Natural killer cell treated with Interleukin-12 subunit alpha and Interleukin-12 subunit beta and Interleukin-15 and Interleukin-18, amount 100 ng/mL, for 72 hours (primary cell): ENCODE measurements at places on chromosomes 5 and 9. TPM values are rescaled to one million over a fixed set of nuclear protein-coding genes. Genes with fewer than 3 reads are reported as not detected.
A peak's percentile ranks its signal among the peaks of the same experiment; 100 is the strongest.

- peaks cover 39% of the 10 kb centered on the region for H3K27me3 ChIP-seq
- H3K27ac ChIP-seq: no peak overlapping the region
- H3K4me3 ChIP-seq: peak overlapping the region; percentile 27
- peaks cover 26% of the 10 kb centered on the region for H3K4me1 ChIP-seq
Measured at GRCh38 chr5:93583768-93584595, 960 bp downstream of the NR2F1 start.

- H3K4me3 ChIP-seq: no peak overlapping the region
- DNase-seq: no peak
- no peaks in the 10 kb centered on the region for H3K36me3 ChIP-seq
- H3K27me3 ChIP-seq: no peaks in the 10 kb centered on the region
Measured at GRCh38 chr5:3143382-3143781, 391.9 kb upstream of the IRX2 start.

DNA sequence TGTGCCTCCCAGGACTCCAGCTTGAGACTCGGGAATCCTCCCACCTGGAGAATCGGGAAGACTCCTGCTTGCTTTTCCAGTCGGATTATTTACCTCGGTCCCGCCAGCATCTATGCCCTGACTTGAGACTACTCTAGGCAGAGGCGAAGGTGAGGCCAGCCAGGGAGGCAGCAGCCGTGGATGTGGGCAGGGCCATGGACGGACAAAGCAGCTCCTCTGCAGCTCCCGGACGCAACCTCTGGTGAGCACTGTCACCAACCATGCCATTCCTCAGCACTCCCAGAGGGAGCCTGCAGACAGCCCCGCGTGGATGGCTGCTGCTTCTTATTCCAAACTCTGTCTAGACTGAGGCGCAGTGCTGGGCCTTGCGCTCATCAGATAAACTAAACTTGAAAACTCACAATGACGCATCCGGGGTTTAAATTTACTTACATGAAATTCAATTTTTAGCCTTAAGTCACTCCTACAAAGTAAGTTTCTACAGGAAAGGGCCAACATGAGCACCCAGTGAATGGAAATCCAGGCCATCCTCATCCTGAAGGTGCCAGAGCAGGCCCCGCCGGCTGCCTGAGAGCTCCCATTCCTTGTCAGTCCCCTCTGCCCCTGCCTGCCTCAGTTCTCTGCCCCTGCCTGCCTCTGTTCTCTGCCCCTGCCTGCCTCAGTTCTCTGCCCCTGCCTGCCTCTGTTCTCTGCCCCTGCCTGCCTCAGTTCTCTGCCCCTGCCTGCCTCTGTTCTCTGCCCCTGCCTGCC, 17.8 kb downstream of the MED10 start:
- H3K27me3 ChIP-seq: no peaks in the 10 kb centered on the region
- no peak overlapping the region for H3K4me3 ChIP-seq
- H3K36me3 ChIP-seq: no peaks in the 10 kb centered on the region
- H3K27ac ChIP-seq: no peak overlapping the region
- H3K4me1 ChIP-seq: peaks cover 4% of the 10 kb centered on the region
- no peak for DNase-seq

- H3K4me3 ChIP-seq: peak overlapping the region; percentile 82
- H3K27me3 ChIP-seq: no peaks in the 10 kb centered on the region
- DNase-seq: no peak
- H3K4me1 ChIP-seq: peaks cover 66% of the 10 kb centered on the region
- H3K27ac ChIP-seq: peak overlapping the region; percentile 88
Measured at GRCh38 chr5:170266570-170267381, 30.8 kb downstream of the LCP2 start.

Gene SLC6A7
- not detected for total RNA-seq

DNA sequence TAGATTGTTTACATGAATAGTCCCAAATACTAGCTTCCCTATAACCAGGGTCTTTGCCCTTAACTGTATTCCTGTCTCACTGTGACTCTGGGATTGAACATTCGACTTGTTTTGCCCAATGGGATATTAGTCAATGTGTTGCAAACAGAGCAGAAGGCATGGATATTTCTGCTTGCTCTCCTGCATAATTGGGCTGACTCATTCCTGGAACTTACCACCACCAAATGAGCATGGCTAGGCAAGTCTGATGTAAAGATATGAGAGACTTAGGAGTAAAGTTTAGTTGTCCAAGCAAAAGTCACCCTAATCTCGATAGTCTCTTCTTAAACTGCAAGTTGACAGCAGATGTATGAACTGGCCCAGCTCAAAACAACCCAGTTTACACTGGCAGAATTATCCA, 273.5 kb upstream of the CCNG1 start:
- peaks cover 10% of the 10 kb centered on the region for H3K36me3 ChIP-seq
- no peak overlapping the region for H3K4me3 ChIP-seq
- no peak overlapping the region for H3K27ac ChIP-seq
- no peaks in the 10 kb centered on the region for H3K4me1 ChIP-seq
- H3K27me3 ChIP-seq: no peaks in the 10 kb centered on the region

Gene ENHO
- not detected for total RNA-seq

Gene SOX30
- total RNA-seq: not detected

DNA sequence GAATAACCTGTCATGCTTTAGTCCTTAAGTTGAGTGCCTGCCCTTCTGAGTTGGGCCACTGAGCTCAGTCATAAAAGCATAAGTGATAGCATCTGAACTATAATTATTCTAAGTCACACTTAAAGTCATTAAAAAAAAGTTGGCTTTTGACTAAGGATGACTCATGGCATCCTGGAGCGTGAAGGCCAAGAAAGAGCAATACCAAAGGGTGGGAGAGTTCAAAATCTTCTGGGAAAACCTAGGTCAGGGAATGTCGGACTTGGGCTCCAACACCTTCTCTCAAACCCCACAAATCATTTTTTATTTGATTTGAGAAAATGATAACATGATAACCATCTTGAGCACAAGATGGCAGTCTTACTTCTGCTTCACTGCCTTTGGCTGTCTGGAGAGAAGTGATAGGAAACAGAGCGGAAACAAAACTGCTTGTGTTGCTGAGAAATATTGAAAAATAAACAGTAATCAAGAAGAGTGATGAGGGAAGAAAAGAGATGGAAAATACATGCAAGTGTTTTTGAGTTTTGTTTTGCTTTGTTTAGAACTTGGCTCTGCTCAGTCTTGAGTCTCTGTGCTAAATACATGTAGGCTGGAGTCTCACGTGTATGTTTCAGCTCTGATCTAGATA, 16.9 kb upstream of the NTRK2 start:
- H3K4me3 ChIP-seq: no peak overlapping the region
- no peak overlapping the region for H3K27ac ChIP-seq
- no peaks in the 10 kb centered on the region for H3K4me1 ChIP-seq
- peaks cover 37% of the 10 kb centered on the region for H3K27me3 ChIP-seq
- no peak for DNase-seq
